ENCODE measurements at places on chromosomes 6 and 20.

- no peak for DNase-seq
Measured at GRCh38 chr6:121767211-121767610, 331.8 kb downstream of the GJA1 start.

DNA sequence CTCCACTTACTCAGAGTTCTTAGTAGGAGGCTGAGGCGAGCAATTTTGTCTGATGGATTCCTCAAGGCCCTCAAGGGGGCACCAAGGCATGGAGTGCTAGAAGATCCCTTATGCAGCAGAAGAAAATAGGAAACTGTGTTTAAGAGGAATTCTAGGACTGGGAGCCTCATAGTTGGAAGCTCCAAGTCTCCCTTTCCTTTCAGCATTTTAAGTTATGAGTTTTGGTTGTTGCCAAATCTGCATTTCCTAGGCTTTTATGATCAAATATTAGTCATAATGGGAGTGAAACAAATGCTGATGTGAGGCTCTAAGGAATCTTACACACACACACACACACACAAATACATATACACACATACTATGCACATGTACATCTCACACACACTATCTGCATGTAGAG, 714.0 kb downstream of the UTRN start:
- peak; percentile 6 for DNase-seq

- DNase-seq: no peak
Measured at GRCh38 chr20:52410731-52411234, 219.2 kb upstream of the ZFP64 start.

- DNase-seq: peak; percentile 96
Measured at GRCh38 chr20:45905505-45906079, 6.4 kb downstream of the PLTP start.

- peak; percentile 59 for DNase-seq
Measured at GRCh38 chr6:114084327-114084890, 113.5 kb upstream of the HDAC2 start.

GRCh38 chr6:10385524-10386132, 29.2 kb downstream of the TFAP2A start:
- DNase-seq: no peak

DNA sequence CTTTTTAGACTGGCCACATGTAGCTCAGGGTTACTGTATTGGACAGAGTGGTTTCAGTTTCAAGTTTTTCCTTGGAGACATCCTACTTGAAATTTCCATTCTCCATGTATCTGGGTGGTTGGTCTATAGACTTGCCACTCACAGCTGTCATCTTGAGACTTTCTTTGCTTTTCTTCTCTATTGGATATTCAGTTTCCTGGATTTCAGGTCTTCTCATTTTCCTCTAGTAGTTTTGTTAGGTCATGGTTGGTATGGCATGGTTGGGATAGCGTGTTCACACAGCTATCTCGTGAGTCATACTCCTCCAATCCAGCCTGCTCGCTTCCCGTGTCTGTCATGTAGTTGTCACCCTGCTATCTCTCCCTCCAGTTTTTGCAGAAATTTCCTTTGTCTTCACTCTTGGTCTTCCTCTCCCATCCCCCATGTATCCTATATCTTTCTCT, 48.3 kb downstream of the PTPN1 start:
- peak; percentile 93 for DNase-seq

- no peak for DNase-seq
Measured at GRCh38 chr6:82458147-82458546, 94.5 kb downstream of the TPBG start.

All from EL (cell line).